Ovary (tissue), 10 donors: ENCODE measurements at places on chromosomes 16 and 17.

DNA sequence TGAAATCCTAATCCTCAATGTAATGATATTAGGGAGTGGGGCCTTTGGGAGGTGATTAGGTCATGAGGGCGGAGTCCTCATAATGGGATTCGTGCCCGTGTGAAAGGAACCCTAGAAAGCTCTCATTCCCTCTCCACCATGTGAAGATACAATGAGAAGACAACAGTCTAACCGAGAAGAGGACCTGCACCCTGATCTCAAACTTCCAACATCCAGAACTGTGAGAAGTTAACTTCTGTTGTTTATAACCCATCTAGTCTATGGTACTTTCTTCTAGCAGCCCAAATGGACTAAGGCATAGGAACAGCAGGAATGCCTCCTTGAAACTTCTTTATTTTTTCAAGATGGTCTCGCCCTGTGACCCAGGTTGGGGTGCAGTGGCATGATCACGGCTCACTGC is 24.7 kb downstream of the WSB1 start:
- no peak for DNase-seq

DNA sequence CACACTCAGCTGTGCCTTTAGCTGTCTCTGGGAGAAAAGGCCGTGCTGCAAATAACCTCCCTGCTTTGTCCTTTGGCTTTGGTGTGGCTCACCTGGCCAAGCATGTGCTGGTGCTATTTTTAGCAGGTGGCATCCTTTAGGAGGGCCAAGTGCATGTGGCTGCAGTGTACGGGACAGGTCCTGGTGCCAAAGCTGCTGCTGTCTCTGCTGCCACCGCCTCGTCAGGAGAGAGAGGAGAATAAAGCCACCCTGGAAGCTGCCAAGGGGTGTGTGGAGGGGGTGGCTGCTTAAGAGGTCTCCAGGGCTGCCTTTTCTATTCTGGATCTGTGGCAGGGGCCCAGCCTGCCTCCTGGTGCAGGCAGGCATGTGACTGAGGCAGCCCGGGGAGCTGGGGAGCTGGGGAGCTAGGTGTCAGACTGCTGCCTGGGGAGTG is 6.2 kb downstream of the AKAP1 start:
- DNase-seq: no peak

DNA sequence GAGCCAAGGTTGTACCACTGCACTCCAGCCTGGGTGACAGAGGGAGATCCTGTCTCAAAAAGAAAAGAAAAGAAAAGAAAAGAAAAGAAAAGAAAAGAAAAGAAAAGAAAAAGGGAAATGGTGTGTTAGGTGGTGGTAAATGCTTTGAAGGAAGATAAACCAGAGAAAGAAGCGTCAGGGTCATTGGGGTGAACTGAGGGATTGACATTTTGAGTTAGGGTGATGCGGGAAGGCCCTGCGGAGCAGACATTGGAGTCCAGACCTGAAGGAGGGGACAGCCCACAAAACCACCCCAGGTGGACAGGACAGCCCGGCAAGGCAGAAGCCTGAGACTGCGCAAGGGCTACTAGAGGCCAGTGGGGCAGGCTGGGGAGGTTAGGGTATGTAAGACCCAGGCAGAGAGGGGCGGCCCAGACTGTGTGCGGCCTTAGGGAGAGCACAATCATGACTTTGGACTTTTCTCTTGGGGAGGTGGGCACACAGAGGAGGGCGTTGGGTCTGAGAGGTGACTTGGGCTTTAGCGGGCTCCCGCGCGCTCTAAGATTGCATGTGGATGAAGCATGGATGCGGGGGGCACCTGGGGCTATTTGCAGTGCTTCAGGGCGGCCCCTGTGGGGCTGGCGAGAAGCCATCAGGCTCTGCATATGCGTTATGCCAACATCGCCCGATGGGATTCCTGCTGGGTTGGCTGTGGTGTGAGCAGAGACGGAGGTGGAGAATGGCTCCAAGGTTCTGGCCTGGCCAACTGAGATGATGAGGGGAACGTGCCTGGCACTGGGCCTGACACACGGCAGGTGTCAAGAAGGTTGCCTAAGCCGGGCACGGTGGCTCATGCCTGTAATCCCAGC is 3.3 kb upstream of the GAA start:
- DNase-seq: no peak

- DNase-seq: no peak
Observed at GRCh38 chr17:51948128-51948527, 210.4 kb downstream of the CA10 start.

DNA sequence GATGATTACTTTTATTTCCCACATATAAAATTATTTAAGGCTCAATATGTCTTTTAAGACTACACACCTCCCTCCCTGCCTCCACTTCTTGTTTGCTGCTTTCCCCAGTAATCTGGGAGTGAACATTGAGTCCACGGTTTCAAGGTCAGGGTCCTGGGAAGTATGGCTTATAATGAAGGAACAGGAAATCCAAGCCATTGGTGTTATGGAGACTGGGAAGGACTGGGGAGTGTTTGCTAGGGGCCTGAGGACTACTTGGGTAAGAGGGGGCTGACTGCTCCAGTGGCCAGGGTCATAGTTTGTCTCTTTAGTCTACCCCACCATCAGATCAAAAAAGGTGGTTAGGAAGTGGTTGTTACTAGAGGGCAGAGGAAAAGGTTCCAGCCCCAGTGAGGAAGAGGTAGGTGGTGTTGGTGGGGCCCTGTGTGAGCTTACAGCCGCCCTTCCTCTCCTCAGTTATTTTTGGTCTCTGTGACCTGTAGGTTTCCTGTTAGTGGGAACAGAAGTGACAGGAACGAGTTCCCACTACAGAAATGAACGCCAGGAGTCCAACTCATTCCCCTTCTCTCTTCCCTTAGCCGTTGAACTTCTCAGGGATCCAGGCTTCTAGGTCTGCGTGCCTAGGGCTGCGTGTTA is 742 bp upstream of the SLC16A13 start:
- DNase-seq: no peak

- no peak for DNase-seq
Observed at GRCh38 chr16:49461517-49461951, 87.9 kb downstream of the C16orf78 start.

DNA sequence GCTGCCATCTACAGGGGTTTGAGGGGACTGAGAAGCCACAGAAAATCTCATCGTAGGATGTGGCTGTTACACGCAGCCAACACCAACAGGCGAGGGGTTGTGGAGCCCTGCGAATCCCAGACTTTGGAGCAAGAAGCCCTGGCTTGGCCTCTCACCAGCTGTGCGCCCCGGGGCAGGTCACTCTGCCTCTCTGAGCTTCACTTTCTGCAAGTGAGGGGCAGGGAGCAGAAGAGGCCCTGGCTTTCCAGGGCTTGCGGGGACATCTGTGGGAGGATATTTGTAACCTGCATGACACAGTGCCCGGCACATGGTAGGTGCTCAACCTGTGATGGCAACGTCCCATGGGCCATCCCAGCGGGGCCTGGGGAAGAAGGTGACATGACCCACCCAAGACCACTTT is 32.9 kb upstream of the CIBAR2 start:
- no peak for DNase-seq

DNA sequence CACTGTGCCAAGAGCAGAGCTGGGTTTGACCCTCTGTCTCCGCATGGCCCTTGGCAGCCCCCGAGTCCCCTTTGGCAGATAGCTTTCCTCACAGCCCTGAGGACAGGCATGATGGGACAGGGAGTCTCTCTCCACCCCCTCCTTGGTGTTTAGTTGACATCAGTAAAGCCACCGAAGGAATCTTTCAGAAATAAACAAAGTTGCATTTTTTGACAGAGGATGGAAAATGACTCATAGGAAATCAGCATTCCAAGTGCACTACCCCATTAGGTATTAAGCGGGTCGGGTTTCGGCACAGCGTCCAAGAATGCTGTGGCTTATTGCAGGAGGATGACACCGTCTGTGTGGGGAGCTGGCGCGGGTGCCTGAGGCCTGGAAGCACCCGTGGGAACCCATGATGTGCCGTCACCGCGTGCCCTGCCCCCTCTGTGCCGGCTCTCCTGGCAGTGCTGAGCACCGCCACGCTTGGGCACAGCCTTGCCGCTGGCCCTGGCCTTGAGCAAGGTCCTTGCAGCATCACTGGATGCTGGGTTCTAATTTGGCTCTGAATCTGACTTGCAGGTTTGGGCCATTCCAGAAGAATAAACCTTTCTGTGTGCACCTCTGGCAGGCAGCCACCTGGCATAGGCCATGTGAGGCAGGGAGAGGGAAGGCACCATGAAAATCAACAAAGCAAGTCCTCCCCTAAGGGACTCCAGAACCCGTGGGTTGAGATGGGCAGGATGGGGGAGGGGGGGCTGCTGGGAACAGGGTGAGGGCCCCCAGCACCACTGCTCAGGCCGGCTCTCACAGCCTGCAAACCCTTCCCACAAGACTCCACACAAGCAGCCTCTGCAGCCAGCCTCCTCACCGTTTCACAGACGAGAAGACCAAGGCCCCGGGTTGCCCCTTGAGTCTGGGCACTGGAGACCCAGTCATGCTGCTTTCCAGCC is 50.5 kb upstream of the ZNF469 start:
- DNase-seq: no peak

DNA sequence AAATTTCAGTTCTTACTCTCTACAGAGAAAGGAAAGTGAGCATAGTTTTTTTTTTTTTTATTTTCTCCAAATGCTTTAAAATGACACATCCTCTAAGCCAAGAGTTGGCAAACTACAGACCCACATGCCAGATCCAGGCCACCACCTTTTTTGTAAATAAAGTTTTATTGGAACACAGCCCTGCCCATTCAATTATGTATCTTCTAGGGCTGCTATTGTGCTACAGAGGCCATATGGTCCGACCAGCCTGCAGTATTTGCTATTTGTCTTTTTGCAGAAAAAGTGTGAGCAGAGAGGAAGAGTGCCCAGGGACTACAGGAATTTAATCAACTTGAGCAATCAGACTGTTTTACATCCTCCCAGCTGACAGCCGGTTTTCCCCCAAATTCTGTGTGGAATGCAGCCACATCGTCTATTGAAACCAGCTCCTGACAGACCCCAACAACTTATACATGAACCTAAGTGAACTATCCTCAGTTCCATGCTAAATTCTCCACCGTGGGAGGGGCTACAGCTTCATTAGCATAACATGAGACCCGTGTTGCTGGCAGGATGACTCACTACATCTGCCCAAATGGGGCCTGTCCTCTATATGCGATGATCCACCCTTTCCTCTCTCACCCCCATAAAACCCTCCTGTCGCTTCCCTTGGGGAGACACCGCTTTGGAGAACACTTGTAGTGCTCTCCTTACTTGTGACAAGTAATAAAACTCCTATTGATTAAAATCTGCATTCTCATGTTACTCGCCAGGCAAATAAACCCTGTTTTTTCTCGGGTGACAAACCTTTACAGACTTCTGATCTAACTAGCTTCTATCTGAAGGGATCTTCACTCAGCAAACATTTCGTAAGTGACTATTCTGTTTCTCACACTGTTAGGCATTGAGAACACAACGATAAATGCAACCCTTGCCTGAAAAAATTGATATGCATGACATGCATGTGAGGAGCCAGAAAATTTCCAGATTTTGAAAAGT is 149.4 kb upstream of the HS3ST3A1 start:
- no peak for DNase-seq

GRCh38 chr16:73888840-73889490 is 407.6 kb upstream of the PSMD7 start:
- no peak for DNase-seq

GRCh38 chr16:10168258-10168657 is 14.0 kb downstream of the GRIN2A start:
- DNase-seq: no peak

GRCh38 chr17:78951967-78952551 is 26.9 kb upstream of the TIMP2 start:
- DNase-seq: peak; percentile 73

- DNase-seq: no peak
Observed at GRCh38 chr17:58280480-58281217, at the start of gene MPO. Gene MPO (minus strand): TSS chr17:58280935. CDS start chr17:58280758, 177 bp downstream.

- no peak for DNase-seq
Observed at GRCh38 chr17:12431188-12431587, 234.5 kb upstream of the MYOCD start.

DNA sequence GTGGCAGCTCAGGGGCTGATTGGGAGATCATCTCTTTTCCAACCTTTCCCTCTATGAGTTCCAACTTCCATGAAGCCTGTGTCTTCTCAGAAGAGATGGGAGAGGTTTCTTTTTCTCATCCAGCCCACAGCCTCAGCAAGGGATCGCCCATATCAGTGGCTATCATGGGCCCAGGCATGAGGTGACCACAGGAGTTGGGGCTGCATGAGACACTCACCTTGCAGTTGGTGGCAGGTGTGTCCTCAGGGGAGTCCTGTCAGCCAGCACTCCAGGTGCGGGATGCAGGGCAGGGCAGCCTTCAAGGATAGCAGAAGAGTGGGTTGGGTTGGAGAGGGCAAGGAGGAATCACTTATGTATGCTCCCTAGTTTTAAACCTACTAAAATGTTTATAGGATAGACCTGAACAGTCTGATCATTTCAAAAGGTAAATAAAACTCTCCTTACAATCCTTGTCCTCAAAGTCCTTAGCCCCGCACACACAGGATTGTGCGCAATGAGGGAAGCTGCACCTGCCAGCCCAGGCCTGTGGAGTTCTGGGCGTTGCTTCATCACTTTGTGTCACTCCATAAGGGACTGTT is 811.1 kb downstream of the KCNJ18 start:
- no peak for DNase-seq

DNA sequence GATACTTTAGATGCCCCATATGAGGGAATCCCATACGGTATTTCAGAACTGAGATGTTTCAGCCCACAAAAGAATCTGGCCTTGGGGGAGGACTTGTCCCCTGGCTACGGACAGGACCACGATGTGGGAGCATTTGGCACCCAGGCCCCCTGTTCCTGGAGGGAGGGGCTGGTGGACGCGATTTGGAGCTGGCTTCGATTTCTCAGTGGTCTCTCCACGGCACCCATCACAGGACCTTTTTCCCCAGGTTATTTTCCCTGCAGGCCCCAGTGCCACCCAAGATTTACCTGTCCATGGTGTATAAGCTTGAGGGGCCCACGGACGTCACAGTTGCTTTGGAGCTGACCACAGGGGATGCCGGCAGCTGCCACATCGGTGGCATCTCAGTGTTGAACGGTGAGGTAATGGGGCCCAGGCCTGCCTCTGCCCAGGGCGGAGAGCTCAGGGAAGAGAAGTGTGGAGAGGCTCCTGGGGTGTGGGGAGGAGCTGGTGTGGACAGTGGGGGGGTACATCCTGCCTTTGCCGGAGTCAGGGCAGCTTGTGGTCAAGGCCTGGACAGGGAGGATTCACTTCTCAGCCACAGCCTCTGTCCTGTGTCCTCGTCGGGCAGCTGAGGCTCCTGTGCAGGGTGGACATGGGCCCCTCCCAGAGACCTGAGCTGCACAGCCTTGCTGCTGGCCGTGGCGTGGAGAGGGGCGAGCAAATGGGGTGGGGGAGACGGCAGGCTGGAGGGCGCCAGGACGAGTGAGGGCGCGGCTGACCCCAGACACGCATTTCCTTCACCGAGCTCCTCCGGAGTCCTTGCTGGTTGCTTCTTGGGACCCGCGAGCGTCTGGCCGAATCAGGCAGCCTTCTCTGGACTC is 9.9 kb downstream of the ENGASE start:
- DNase-seq: no peak
